ENCODE measurements at places on chromosomes 3 and 15.
A peak's percentile ranks its signal among the peaks of the same experiment; 100 is the strongest.

DNA sequence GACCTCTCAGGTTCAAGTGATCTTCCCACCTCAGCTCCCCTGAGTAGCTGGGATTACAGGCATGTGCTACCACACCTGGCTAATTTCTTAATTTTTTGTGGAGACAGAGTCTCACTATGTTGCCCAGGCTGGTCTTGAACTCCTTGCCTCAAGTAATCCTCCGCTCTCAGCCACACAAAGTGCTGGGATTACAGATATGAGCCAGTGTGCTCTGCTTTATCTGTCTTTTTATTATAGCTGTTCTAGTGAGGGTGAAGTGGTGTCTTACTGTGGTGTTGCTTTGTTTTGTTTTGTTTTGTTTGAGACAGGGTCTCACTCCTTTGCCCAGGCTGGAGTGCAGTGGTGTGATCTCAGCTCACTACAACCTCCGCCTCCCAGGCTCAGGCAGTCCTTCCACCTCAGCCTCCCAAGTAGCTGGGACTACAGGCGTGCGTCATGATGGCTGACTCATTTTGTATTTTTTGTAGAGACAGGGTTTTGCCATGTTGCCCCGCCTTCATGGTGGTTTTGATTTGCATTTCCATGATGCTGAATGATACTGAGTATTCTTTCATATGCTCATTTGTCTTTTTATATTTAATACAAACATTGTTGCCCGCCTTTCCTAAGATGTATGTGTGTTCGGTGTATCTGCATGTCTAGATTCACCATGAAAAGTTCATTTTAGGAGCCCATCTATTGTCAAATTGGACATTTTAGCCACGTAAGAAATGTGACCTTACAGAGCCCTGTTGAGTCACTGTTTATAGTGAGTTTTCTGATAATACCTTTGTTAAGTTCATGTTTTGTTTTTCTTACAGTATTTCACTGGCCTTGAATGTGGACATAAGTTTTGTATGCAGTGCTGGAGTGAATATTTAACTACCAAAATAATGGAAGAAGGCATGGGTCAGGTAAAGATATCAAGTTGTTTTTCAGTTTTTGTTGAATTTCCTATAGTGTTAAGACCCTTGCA, 80.6 kb downstream of the ARIH1 start:
- DNase-seq, result peak; percentile 53

GRCh38 chr3:114846252-114846651, 300.8 kb downstream of the ZBTB20 start:
- no peak for DNase-seq

- peak; percentile 38 for DNase-seq
These were observed 986 bp downstream of the KPNA4 start for GRCh38 chr3:160564258-160564911.

DNA sequence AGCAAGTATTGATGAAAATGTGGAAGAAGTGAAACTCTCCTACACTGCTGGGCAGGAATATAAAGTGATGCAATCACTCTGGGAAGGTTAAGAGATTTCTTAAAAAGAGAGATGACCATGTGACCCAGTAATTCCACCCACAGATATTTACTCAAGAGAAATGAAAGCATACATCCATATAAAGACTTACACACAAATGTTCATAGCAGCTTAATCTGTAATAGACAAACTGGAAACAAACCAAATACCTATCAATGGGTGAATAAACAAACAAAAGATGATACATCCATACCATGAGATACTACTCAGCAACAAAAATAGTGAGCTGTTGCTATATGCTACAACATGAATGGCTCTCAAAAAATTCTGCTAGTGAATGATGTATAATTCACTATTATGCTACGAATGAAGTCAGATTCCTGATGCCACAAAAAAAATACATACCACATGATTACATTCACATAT, 463.3 kb downstream of the MAGI1 start:
- no peak for DNase-seq

DNA sequence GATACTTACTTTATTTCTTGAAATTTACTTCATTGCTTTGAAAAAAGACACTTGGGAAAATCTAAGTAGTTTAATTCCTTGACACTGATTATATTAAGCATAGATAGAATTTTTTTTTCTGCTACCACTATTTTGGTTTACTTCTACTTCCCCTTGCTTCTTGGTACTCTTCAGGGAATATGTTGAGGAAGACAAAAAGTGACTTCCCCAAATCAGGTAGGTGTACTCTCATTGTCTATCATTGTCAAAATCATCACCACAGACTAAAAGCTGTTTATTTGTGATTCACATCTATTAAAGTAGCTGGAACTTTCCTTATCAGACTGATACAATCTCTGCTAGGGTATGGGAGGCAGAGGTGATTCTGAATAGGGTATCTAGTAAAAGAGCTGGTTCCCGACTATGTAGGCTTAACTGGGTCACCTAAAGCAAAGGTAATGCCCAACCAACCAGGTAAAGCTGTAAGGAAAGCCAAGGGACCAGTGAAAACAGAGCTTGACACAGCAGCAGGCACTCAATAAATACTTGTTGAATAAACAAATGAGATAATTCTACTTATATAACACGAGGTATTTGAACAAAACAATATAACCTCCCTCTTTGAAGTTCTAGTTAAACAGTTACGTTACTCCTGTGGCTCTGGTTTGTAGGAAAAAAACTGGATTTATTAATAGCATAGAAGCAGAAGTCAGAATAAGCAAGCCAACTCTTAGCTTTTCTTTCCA, 346.9 kb downstream of the PLCL2 start:
- DNase-seq, result no peak

GRCh38 chr15:40600956-40601355, 6.9 kb downstream of the KNL1 start:
- no peak for DNase-seq

- no peak for DNase-seq
These were observed 166.2 kb upstream of the NDN start for GRCh38 chr15:23853286-23853685.

DNA sequence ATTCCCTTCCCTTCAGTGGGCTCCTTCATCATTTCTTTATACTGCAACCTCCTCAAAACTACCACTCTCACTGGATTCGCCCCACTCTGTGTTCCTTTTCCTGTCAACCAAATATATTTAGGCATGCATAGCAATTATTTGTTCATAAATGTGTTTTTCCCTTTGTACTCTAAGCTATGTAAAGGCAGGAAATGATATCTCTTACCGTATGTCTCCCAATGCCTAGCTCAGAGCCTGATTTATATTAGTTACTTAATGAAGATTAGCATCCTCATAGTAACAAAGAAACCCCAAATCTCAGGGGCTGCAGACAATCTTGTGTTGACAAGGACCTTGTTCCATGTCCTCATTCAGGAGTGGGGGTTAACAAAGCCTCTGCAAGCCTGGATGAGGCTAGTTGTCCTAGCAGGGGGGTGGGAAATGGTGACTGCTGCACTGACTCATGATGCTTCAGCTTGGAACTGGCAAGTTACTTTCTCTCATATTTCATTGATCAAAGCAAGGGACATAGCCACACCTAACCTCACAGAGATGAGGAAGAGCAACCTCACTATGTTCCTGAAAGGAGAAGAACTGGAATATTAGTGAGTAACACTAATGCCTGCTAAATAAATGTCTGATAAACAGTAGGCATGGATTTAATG, 15.2 kb downstream of the PHLDB2 start:
- no peak for DNase-seq

DNA sequence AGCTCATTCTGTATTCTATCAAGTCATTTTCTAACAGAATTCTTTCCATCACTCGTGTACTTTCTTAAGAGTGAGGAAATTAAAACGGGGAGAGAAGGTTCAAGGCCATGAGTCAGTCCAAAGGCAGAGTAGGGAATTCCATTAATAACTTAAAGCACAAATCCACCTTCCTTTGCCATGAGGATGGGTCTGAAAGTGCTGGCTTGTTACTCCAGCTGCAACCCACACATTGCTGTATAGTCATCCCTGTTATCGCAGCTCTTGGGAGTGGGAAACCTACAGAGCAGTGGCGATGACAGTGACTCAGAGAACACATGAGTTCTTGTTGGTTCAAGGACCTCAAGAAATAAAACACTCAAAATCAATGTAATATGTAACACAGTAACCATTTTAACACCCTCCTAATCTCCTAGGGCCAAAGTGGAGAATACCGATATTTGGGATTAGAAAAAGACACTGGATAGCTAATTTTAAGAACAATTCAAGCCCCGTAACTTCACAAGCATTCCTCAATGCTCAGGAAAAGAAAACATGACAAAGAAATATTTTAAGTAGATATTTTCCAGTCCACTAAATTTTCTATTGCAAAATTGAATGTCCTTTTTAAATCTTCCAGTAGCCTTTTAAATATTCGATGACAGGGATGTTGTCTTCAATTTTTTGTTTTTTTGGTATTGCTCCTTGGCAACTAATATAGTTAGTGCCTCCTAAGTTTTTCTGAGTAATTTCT, 179.9 kb upstream of the THBS1 start:
- DNase-seq, result no peak

DNA sequence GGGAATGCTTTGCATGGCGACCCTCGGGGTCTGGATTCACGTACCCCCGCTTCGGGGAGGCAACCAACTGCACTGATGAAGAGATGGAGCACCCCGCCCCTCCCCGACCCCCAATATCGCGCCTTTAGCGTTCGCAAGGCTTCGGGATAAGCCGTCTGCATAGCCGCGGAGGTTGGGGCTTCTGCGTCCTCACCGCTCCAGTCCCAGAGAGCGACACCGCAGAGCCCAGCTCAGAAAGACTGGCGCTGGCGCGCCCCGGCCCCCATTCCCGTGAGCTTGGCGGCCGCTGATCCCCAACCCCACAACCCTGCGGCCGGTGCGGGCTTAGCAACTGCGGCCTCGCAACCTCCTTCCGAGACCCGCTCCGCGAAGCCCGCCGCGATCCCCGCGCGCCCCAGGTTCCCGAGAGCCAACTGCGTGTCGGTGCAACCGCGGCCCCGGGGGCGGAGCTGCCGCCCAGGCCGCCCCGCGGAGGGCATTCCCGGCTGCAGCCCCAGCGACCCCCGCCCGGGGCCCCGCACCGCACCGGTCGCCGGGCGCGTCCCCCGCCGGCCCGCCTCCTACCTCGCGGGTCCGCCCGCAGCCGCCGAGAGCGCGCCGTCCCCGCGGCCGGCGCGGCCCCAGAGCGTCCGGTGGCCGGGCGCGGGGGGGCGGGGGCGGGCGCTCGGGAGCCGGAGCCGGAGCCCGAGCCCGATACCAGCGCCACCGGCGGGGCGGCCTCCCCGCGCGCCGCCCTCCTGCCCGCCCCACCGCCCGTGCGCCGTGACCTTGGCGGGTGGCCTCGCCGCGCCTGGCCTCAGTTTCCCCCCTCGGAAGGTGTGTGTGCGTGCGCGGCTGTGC, 79.5 kb downstream of the IQSEC1 start:
- no peak for DNase-seq

DNA sequence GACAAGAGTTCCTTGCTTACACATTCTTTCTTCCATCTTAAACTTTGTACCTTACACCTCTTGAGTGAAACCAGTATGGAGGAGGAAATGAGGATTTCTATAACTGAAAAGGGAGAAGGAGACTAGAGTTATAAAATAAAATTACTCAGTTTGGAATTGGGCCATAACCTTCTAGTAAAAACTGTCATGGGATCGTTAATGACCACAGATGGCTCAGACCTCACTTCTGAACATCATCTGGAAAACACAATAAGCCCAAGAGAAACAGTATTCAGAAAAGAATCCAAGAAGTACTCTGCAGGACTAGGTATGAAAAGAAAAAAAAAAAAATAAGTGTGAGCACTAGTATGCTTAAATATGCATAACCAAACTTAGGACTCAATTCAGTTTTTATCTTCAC, 12.1 kb downstream of the GAP43 start:
- no peak for DNase-seq

DNA sequence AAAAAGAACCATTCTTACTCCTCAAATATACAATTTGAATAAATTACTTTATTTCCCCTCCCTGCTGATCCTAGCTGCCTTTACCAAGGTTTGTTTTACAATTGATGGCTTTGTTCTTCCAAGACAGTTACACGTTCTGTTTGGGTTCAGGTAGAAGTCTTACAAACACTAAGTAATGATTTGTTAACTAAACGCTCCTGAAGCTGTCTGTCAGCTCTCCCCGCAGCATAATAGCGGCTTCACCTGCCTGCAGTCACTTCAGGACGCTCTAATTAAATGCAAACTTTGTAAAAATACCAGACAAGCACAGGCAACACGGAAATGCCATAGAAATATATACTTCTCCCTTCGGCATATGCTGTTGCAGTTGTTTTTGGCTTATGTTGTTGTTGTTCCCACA, 176.4 kb upstream of the MDFIC2 start:
- no peak for DNase-seq

DNA sequence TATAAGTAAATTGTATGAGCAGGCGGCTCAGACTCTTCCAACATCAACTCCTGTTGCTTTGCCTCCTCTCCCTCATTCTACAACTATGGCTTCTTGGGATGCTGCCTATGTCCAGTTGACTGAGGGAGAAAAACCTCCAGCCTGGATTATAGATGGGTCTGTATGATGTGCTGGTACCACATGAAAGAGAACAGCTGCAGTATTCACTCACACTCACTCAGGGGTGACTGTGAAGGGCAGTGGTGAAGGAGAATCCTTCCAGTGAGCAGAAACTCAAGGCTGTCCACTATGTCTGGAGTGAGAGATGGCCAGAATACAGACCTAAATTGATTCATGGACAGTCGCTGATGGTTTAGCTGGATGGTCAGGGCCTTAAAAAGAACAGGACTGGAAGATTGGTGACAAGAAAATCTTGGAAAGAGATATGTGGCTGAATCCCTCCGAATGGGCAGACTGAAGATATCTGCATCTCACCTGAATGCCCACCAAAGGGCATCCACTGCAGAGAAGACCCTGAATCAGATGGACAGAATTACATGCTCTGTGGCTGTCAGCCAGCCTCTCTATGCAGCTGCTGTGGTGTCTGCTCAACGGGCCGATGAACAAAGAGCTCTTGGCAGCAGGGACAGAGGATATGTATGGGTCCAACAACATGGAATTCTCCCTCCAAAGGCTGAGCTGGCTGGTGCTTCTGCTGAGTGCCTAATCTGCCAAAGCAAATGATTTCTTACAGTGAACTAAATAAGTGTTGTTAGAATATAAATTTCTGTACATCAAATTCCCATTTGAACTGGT, 1.9 kb upstream of the BCL2L10 start:
- no peak for DNase-seq

- no peak for DNase-seq
These were observed 52.1 kb upstream of the PRR23E start for GRCh38 chr3:127140501-127141460.

- DNase-seq, result no peak
These were observed 28.7 kb downstream of the ADAMTSL3 start for GRCh38 chr15:83682476-83683088.

DNA sequence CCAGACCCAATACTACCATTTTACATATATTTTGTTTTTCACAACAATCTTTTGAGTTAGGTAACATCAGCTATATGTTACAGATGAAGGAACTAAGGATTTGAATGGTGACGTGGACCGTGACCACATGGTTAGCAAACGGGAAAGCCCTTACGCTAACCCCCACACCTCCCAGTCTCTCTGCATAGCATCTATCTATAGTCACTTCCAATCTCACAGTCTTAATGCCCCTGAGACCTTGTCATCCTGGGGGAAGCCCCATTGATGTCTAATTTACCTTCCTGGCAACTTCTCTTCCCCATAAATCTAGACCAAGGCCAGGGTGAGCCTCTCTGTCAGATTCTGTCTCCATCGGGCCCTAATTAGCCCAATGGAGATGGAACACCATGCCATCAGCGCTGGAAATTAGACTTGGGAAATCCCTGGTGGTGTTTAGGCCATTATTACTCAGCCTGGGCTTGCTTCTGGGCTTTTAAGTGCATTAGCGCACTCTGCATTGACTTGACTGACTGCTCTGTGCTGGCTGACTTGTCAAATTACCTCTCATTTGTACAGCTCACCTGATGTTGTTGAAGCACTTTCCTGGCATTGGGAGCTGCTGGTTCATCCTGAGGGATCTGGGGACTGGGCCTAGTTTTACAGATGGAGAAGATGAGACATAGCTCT, 34.0 kb upstream of the SH3GL3 start:
- no peak for DNase-seq

GRCh38 chr15:32828507-32829186, 110.8 kb downstream of the GREM1 start:
- DNase-seq, result no peak
